ENCODE measurements at places on chromosomes 5 and 9.

- DNase-seq = no peak
Observed at GRCh38 chr5:78542321-78542840, 106.2 kb downstream of the LHFPL2 start.

DNA sequence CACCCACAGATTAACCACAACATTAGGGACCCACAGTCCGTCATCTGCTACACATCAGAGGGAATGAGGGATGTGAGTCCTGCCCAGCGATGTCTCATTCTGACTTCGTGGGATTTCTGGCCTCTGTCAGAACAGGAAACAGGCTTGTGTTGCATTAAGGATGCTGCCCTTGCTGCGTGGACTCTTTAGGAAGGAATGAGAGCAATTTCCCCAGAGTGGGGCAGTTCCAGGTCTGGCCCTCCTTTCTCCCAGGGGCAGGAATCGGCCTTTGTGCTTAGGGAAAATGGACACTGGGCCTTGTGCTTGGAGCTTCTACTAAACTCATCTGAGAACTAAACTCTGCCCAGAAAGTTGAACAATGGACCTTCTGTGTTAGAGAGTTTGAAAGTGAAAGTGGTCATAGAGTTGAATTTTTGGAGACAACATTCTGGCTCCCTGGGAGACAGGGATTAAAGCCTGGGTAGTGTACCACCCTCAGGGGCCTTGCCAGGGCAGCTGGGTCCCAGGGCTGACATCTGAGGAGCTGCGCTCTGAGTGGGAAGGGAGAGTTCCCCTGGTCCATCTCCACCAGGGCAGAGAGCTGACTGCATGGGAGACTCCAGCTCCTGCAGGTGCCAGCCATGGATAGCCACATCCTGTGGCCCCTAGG, 37.8 kb upstream of the S1PR3 start:
- no peak for DNase-seq

GRCh38 chr9:18111146-18111545, 362.8 kb upstream of the ADAMTSL1 start:
- no peak for DNase-seq

DNA sequence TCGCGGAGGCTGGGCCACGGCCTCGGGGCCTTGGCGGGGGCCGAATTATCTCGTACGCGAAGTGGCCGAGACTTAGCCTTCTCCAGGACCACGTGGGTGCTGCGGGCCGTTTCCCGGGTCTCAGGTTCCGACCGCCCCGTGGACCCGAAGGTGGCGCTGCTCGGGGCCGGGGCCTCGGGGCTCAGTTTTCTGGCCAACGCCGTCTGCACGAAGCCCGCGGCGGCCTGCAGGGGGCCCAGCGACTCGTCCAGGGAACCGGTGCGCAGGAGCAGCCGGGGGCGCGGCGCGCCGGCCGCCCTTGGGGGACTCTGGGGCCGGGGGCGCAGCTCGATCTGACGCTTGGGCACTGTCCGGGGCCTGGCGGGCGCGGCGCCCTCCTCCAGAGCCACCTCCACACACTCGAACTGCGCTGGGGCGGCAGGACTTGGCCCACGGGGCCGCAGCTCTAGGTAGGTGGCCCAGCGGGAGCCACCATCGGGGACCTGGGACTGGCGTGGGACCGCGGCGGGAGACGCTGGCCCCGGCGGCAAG, 716 bp downstream of the PROB1 start:
- peak; percentile 50 for DNase-seq

DNA sequence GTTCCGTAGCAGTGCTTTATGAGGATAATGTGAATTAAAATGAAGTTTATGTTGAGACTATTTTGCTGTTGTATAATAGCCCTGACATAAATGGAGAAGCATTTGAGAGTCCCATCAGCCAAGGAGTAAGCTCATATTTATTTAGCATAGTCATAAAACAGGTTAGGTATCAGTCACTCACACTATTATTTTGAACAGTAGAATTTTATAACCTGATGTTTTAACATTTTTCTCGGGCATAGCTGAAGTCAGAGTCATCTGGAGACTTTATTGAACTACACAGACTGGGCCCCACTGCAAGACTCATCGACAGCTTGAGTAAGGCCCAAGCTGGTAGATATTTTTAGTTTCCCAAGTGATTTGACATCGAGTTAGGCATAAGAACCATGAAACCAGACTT, 620.3 kb upstream of the WWC1 start:
- no peak for DNase-seq

DNA sequence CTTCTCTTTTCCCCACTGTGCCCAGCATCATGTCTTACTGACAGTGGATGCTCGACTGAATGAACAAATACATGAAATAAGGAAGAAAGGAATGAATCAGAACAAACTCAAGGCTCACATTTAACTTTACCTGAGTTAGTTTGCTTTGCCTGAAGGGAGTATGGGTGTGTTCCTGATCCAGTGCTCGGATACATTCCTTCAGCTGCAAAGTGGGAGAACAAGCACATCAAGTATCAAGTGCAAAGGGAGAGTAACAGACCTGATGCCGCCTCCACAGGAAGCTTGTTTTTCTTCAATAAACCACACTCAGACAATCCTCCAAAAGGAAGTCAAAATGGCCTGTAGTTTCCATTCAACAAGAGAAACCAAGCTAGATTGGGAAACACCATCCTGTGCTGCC, 66.1 kb downstream of the KIF24 start:
- no peak for DNase-seq

DNA sequence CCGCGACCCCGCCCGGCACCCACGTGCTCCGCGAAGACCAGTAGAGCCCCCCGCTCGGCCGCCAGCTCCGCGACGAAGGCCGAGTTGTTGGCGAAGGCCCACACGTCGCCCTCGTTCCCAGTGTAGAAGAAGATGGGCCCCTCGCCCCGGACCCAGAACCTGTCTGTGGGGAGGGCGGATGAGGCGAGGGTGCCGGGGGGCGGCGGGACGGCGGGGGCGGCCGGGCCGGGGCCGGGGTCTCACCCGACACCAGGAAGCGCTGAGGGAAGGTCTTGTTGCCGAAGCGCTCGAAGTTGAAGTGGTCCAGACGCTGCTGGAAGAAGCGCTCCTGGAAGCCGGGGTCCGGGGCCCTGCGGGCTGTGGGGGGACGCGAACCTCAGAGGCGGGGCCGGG, 317 bp downstream of the DPP7 start:
- no peak for DNase-seq

GRCh38 chr9:128943832-128944620, 3.4 kb downstream of the DOLK start:
- DNase-seq = no peak

GRCh38 chr9:104090578-104090977, 3.5 kb upstream of the SMC2 start:
- DNase-seq = no peak

GRCh38 chr5:149380466-149381121, 1.5 kb upstream of the IL17B start:
- DNase-seq = no peak

DNA sequence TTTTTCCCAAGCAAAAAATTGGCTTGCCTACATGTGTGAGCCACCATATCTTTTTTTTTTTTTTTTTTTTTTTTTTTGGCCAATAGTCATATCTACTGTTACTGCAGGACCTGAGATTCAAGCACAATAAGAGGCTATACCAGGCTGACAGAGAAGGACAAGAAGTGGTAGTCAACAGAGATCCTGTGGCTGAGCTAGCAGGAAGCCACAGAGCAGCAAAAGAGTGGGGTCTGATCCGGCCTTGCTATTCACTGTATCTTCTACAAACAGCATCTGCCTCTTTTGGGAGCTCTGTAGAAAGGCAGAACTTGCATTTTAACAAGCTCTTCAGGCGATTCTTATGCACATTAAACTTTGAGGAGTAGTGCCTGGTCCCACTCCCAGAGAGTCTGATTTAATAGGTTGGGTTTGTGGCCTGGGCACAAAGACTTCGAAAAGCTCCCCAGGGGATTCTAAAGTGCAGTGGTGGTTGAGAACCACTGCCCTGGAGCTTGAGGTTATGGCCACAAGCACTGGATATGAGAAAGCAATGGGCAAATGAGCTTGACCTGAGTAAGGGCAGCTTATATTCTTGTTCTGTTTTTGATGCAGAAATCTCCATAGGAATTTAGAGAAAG, 162.8 kb downstream of the PIK3R1 start:
- no peak for DNase-seq

DNA sequence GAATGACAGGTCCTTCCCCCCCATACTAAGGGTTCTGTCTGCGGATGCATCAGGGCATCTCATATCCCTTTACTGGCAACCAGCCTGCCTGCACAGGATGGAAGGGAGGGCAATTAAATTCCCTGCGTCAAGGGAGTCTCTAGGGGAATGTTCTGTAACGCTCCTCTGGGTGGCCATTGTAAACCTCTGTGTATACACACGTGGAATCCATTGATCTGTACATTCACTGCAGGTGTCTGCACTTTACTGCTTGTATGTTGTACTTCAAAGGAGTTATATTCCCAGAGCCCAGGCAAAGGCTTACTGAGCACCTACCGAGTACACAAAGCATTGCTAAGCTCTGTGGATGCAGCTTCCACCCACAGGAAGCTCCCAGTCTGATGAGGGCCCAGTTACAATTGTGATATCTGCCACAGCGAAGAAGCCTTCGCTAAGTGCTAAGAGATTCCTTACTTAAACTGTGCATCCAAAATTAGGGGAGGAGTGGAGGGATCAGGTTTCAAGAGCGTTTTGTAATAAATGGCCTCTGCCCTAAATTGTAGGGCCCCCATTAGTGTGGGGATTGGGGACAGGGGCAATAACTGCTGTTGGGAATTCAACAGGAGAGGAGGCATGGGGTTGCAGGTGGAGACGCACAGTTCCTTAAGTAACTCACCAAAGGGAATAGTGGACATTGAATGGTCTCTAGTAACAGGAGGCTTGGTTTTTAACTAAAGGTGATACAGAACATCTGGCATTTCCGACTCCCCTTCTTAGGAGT, 1.5 kb upstream of the RETREG1 start:
- no peak for DNase-seq

GRCh38 chr5:144864118-144864517, 693.4 kb downstream of the KCTD16 start:
- no peak for DNase-seq

- no peak for DNase-seq
Observed at GRCh38 chr5:159262472-159262858, 625 bp upstream of the UBLCP1 start.

GRCh38 chr9:36991516-36992134, 42.4 kb downstream of the PAX5 start:
- DNase-seq = no peak

DNA sequence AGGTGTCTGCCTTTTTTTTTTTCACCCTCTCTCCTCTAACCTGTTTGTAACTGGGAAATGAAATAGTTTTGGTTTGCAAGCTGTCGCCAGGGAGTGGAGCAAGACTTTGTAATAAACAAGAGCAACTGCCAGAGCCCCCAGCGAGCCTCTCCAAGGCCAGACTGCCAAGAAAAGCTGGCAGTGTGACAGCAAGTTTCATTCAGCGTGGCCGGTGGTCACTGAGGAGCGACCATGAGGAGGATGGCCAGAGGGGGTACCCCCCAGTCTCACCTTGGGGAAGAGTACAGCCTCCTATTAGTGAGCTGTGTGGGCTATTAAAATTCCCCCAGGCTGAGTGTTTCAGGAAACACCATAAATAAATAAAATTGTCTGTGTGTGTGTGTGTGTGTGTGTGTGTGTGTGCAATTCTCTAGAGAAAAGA, 49.9 kb downstream of the ZFAND5 start:
- no peak for DNase-seq

- DNase-seq = no peak
Observed at GRCh38 chr5:181054871-181055459, 14.9 kb downstream of the BTNL9 start.

DNA sequence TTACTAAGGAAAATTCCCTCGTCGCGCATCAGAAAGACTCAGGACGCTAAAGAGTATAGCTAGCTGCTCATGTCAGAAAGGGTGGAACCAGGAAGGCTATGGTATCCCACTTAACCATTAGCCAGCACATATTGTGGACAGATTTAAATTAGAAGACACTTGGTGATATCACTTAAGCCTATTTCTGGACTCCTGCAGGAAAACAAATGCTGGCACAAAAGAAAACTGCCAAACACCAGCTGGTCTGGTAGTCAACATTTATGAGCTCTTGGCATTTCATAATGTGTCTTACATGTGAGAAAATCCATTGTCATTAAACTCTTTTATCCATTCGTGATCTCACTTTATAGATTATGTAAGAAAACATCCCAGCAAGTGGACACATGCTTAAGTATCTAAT, 377.4 kb downstream of the PTPRD start:
- no peak for DNase-seq

- DNase-seq = no peak
Observed at GRCh38 chr5:129460936-129461710, 1.0 kb downstream of the ADAMTS19 start.

DNA sequence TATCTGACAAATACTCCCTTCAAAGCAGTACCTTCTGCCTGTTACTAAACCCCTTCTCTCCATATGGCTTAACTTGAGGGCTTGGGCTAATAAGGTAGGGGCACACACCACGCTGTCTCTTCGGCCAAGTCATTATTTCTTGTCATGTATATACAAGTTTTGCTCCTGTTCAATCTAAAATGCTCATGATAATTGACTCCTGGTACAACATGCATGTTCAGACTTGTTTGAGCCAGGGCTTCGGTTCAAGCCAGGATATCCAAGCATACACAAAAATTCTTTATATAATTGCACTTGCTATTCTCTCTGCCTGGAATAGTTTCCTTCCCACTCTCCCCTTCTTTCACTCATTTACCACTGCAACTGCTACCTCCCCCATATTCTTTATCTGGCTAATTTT, 756.0 kb upstream of the C9orf72 start:
- no peak for DNase-seq

DNA sequence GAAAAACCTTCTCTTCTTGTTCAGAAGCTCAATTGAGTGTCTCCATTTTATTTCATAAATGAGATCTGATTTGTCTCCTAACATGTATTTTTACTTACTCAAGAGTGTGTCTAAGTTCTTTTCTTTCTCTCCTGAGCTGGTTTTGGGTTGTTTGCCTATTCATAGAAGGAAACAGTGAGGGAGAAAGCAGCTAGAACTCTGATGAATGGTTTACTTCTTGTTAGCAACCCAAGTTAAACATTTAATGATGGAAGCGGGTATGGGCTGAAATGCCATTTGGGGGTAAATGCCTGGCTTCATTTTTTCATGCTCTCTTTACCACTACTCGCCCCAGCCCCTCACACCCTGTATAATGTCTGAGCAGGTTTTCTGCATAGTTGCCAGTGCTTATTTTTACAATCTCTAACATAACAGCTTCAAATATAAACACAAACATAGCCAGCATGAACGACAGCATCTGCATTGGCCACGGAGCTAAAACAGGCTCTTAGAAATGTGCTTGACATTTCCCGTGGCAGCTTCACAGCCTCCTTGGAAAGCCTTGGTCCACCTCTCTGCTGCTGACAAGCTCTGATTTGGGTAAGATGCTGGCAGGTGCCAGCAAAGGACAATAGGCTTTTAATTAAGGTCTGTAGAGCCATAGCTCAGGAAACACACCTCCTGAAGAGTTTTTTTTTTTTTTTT, 321.1 kb downstream of the ARHGEF28 start:
- no peak for DNase-seq

DNA sequence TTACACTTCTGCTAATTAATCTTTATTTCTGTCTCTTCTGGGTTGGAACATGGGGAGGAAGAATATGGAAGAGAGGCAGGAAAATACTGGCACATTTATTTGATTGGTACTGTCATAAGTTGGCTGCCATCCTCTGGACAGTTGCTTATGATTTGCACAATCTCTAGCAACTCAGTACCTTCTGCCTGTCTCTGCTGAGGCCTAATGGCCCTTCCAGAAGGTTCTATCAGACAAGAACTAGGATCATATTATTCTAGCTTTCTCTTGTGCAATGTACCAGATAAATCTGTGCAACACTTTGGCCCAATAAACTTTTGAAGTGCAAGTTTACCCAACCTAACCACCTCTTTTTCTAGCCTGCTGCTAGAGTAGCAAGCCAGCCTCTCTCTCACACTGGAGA, 335.0 kb downstream of the ARRDC3 start:
- DNase-seq = no peak

GRCh38 chr5:14322437-14323187, 179.5 kb downstream of the TRIO start:
- no peak for DNase-seq
